ENCODE measurements at places on chromosomes 1 and 21.

DNA sequence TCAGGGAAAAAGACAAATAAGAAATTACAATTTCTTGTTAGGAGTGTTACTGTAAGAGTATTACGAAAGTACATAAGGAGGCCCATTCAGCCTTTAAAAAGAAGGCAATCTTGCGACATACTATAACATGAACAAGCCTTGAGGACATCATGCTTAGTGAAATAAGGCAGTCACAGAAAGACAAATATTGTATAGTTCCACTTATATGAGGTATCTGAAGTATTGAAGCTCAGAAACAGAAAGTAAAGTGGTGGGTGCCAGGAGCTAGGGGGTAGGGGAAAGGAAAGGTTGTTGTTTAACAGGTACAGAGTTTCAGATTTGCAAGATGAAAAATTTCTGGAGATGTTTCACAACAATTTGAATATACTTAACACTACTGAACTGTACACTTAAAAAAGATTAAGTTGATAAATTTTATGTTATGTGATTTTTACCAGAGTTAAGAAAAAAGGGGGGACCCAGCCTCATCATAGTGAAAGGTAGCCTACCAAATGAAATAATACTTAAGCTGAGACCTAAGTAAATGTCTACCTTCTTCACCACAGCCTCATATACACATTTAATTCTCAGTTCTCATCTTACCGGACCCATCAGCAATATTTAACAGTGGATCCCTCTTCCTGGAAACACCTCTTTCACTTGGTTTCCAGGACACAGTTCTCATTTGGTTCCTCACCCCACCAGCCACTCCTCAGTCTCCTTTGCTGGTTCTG, 19.5 kb downstream of the USP24 start:
- DNase-seq, result no peak

DNA sequence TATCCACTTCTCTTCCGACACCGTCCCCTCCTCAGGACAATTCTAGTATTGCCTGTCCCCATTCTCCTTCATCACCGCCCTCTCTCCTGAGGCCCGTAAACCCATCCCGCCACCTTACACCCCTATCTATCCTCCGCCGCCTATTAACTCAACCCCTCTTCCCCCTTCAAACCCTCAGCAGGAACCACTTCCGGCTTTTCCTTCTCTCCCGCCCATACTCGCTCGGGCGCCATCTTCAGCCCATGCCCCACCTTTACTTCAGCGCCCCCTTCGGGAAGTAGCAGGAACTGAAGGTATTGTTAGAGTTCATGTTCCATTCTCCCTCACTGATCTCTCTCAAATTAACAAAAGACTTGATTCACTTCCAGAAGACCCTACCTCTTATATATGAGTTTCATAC, 31.6 kb downstream of the VN1R5 start:
- DNase-seq, result no peak

DNA sequence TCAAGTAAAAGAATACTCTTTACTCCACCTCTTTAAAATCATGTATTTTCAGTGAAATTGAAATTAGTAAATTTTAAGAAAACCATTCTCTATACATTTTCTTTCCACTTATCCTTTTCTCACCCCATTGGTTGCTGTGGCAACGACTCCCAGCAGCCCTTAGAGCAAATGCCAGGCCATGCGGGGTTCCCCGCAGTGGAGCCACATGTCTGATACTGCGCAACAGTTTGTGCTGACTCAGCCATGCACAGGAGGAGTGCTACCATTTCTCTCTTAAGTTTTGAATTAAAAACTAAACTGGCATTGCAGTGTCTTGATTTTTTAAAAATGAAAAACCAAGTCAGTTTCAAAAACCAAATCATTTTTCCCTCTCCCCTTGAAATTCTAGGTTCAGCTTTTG, 214.1 kb upstream of the L1TD1 start:
- DNase-seq, result no peak

DNA sequence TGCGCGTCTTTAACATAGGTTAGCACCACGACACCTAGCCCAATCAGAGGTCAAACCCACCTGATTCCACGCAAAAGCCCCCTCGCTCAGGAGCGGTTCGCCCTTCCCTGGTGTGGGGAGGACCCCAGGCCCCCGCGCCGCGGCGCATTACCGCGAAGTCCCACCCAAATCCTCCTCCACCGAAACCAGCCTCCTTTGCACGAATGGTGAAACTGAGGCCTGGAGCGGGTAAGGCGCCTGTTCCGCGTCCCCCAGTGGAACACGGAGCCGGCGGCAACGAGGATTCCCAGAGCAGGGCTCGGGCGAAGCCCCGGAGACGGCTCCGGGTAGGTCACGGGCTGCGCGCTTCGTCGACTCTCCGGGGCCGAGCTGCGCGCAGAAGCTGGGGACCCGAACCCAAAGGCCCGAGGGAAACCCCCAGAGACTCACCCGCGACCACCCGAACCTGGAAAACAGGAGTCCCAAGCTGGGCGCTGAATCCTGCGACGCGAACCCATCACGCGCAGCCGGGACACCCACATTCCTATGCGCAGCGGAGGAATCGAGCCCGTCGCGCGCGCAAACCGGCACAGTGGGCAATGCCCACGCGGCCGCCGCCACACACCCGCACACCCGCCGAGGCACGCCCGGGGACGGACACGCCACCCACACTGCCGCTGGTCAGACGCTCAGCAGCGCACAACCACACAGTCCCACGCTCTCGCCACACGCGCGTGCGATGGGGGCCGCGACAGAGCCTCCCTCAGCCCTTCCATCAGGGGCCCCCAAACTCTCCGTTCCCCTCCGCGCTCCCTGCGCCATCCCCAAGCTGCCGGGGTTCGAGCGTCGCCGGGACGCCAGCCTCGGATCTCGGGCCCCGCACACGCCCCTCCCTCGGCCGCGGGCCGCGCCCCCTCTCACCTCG, 507 bp downstream of the GLIS1 start:
- no peak for DNase-seq

DNA sequence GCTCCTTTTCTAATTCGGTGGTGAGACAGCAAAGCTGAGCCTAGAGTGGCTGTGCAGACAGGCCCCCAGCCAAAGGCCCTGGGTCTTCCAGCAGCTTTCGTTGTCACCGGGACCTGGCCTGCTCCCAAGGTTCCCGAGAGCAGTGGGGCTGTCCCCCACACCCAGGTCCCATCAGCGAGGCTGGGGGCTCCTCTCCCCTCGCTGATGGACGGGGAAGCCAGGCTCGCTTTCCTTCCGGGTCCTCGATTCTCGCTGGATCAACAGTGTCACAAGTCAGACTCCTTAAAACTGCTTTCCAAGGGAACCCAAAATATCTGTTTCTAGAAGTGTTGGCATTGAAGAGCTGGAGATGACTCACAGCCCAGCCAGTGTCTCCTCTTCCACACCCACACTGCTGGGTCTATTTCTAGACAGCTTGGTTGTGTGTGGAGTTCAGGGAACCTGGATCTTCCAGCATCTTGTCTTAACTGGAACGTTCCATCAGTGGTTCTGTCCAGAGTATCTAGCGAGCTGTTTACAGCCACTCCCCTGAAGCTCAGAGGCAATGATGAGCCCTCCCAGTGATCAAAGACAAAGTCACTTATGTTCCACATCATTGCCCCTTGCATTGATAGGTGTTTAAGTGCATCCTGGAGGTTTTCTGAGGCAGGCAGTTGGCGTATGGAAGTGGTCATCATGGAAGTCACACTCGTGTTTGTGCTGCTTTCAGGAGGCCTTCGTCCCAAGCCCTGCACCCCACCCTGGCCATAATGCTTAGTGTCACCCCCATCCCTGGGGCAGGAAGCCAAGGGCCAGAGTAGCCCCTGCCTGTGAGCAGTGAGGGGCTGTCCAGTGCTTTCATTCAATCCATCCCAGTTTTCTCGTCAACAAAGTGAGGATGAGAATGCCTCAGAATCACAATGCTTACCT, 35.2 kb downstream of the RRP1 start:
- no peak for DNase-seq

GRCh38 chr1:238611406-238611805, 720.7 kb upstream of the ZP4 start:
- DNase-seq, result no peak

DNA sequence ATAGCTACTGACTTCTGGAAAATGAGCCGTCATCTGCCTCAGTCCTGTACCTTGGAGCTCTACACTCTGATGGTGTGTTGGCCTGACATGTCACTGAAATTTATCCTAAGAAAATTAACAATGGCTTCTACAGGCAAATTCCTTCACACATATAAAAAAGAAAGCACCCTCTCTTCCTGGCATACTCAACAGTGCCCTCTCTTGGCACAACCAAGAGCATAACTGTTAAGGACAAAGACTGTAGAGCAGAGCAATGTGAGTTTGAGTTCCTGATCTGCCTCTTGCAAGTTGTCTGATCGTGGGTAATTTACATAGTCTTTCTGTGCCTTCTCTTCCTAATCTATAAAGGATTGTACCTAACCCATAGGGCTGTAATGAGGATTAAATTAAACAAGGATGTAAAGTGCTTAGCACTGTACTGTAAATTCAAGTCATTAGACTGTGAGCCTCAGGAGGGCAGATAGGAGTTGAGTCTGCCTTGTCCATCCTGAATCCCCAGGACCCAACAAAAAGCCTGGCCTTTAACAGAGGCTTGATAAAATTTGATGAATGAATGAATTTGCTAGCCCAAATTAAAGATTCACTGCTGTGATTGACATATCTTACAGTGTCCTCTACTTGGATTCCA, 83.5 kb downstream of the SYF2 start:
- DNase-seq, result no peak

DNA sequence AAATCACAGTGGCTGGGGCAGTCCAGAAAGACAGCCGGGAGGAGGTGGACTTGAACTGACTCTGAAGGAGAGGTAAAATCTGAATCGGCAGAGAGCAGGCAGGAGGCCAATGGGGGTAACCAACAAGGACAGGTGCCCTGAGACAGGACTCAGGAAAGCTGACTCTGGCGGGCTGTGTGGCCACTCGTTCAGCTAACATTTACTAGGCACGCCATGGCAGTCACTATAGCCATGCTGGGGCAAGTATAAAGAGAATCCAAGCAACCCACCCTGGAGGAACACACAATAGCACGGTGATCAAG, 7.4 kb downstream of the TIAM1 start:
- DNase-seq, result no peak
